Muscle of leg (tissue), 16 donors: ENCODE measurements at places on chromosomes 2 and 18. TPM values are rescaled to one million over a fixed set of nuclear protein-coding genes. Genes with fewer than 3 reads are reported as not detected.

- peak; percentile 68 for DNase-seq
These were observed 25.6 kb upstream of the GCFC2 start for GRCh38 chr2:75736276-75736675.

GRCh38 chr18:58135183-58135641, 91.2 kb downstream of the NEDD4L start:
- DNase-seq, result no peak

DNA sequence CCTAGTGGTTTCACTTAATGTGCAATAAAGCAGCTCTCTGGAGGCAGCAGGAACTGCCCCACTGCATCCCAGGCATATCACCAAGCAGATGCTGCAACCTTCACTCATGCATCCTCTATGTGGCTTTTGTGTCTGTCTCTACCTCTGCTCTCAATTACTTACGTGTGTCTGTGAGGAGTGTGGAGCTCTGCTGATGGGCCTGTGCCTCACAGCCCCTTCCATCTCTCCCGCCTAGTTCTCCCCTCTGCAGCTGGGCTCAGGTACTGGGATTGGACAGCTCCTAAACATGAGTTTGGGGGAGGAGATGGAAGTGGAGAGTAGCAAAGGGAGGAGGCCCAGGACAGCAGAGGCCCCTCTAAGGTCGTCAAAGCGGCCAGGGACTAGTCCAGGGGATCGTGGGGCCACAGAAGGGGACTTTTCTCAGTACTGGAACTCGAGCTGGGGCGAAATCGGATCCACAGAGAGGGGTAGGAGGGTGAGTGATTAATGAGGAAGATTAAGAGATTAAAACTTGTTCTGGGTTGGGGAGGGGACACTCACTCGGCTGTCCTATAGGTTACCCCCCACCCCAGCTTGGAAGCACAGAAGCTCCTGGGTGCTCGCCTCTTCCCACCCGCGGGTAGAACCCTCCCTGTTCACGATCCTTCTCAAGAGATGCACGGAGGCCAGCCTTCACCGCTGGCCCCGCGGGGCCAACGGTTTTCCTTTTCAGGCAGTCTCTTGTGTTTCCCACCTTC, 2.1 kb upstream of the LBX2 start:
- peak; percentile 57 for DNase-seq

SPATA3 gene
- not detected for polyA plus RNA-seq

GRCh38 chr2:119286661-119287060, 63.0 kb downstream of the STEAP3 start:
- no peak for DNase-seq

DNA sequence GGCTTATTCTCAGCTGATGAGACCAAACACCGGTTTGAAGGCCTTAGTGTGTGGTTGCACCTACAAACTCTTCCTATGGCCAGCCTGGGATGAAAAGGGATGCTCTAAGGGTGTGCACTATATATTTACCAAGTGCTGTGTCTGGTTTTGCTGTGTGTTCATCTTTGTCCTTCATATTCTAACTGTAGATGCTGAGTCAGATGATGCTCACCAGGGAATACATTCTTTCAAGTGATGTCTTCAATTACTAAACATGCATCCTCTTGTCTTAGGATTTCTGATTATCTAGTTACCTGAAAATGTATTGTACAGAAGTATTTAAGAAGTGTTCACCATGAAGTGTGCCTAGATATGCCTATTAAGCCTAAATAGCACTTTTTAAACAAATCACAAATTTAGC, 1111.6 kb upstream of the ZEB2 start:
- no peak for DNase-seq

SYT4 gene
- not detected for polyA plus RNA-seq

ZNF385B gene
- 15.3 TPM for polyA plus RNA-seq

GRCh38 chr18:54296062-54296461, 26.7 kb downstream of the POLI start:
- peak; percentile 9 for DNase-seq

- DNase-seq, result no peak
These were observed 8.3 kb downstream of the EFR3B start for GRCh38 chr2:25050128-25050527.

DNA sequence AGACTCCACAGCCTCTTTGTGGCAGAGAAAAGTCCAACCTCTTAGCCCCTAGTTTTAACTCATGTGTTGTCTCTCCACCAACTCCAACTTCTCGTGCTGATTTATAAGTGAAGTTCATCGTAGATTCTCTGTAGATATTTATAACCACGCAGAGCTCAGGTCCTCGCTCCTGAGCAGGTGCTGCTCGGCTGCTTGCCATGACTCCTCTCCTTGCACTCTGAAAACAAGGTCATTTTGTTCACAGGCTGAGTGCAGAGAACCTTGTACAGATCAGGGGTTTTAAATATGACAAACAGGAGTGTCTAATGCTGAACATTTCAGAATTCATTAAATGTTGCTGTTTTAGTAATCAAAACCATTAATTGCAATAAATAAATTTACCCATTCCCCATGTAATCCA, 330.8 kb upstream of the GYPC start:
- DNase-seq, result no peak

GRCh38 chr2:88950010-88950409, 258.5 kb downstream of the RPIA start:
- DNase-seq, result no peak

GRCh38 chr2:105756435-105756834, 11.7 kb downstream of the NCK2 start:
- no peak for DNase-seq

GRCh38 chr18:74440808-74441427, 16.2 kb downstream of the DIPK1C start:
- no peak for DNase-seq

DNA sequence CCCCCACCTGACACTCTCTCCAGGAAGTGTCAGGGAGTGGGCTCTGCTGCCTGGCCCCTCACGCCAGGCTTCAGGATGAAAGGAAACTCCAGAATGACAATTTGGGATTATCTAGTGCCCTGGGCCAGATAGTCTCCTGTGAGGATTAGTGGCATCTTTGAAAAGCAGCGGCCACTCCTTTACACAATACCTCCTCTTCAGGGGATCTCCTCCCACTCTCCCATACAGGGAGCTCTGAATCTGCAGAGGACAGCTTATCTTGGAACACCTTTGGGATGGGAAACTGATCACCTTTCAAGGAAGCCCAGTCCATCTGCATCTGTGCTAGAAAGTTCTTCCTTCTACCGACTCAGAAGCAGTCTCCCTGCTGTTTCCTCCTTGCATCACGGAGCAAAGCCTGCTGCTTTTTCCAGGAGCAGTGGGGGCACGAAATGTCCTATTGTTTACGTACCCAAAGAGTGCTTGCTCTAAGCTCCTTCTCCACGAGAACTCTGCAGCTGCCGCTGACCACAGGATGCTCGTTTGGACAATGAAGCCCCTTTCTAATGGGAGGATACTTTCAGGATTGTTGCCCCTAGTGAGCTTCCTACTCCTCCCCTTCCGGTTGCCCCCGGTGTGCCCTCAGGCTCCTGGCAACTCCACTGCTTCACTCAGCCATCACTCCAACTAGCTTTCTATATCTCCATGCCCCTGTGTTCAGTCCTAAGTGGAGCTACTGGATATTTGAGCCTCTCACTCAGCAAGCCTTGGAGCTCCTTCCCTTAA, 31.5 kb downstream of the SIX3 start:
- DNase-seq, result no peak

DNA sequence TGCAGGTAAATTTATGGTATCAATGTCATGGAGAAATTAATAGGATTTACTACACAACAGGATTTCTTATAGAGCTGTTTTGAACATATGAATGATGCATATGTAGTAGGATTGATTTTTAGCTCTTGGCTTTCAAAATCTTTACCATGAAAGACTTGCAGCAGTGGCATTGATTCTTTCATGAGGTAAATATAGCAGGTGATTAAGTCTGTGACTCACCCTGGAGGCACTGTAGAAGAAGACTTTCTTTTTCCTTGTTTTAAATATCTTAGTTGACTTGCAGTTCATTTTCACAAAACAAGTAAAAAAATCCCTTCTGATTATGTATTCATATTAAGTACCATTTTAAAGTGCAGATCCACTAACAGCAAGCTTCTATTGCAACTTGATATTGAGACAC, 463.0 kb downstream of the FBXO15 start:
- no peak for DNase-seq

- no peak for DNase-seq
These were observed 672 bp downstream of the ATP6V1B1 start for GRCh38 chr2:70936165-70936978.

FTCDNL1 gene
- polyA plus RNA-seq, result 1.9 TPM

- peak; percentile 14 for DNase-seq
These were observed 268.1 kb upstream of the ATP5MC3 start for GRCh38 chr2:175449616-175450015.

- DNase-seq, result no peak
These were observed 15.1 kb downstream of the ZCCHC2 start for GRCh38 chr18:62537946-62538345.

DNA sequence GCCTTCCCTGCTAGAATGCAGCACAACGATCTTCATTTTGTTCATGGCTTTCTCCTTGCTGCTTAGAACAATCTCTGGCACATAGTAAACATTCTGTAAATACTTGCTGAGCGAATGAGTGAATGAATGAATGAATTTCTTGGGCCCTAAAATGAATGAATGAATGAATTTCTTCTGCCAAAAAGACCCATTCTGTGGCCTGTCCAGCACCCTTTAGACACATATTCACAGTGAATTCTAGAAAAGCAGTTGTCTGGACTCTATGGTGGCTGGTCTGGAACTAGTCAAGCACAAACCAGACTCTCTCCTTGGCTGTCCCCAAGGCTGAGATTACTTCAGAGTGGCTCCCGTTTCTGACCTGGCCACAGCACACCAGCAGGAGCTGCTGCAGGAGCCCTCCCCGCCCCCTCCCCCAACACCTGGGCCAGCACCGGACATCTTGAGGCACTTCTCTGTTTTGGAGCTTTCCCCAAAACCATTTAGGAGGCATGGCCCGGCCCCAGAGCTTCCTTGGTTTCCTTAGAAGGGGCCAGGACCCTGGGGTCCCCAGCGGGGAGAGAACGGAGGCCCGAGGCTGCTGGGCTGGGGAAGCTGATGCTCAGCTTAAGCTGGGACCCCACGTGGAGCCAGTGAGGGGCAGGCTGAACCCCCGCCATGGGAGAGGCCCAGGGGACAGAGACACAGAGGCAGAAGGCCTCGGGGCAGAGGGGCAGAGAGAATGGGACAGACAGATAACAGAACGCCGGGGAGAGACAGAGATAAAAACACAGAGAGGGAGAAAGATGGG, 159.0 kb downstream of the ZFP36L2 start:
- no peak for DNase-seq

DNA sequence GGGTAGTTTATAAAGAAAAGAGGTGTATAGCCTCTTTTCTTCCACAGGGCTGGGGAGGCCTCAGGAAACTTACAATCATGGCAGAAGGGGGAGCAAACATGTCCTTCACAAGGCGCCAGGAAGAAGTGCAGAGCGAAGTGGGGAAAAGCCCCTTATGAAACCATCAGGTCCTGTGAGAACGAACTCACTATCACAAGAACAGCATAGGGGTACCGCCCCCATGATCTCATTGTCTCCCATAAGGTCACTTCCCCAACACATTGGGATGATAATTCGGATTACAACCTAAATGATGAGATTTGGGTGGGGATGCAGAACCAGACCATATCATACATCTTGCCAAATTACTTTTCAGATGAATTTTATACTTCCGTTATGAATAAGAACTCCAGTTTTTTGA, 32.4 kb downstream of the RALB start:
- no peak for DNase-seq

DNA sequence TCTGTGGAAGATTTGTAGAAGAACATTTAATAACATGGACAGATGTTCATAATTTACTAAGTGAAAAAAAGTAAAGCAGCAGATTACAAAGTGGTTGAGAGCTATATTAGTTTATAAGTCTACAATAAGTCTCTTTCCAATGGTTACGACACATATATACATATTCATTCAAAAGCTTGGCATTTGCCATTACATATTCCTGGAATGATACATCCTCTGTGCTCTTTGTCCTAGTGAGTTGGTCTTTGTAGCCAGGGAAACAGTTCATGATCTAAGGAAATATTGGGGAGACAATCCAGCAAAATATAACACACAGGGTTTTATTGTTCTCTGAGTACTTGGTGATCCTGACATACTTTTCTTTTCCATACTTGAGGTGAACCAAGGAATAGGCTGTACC, 32.5 kb upstream of the SOS1 start:
- DNase-seq, result peak; percentile 73

GRCh38 chr2:152651834-152652233, 65.4 kb downstream of the PRPF40A start:
- DNase-seq, result no peak

DNA sequence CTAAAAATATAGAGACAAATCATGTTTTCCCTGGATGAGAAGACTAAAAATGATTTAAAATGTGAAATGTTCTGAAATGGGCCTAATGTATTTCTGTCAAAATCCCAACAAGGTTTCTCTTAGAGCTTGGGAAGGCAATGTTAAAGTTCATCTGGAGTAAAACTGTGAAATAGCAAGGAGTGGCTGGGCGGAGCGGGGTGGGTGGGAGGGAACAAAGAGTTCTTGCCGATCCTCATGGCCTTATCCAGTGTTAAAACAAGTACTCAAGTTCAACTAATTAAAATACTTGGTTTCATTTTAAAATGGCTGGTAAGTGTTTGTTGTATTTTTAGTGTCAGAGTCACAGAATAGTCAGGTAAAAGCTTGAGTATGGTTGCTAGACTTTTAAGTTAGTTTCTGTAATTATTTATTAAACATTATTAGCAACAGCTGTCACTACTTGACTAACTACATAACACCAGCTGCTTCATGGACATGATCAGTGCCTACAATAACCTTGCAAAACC, 87.3 kb downstream of the RTN4 start:
- no peak for DNase-seq

DNA sequence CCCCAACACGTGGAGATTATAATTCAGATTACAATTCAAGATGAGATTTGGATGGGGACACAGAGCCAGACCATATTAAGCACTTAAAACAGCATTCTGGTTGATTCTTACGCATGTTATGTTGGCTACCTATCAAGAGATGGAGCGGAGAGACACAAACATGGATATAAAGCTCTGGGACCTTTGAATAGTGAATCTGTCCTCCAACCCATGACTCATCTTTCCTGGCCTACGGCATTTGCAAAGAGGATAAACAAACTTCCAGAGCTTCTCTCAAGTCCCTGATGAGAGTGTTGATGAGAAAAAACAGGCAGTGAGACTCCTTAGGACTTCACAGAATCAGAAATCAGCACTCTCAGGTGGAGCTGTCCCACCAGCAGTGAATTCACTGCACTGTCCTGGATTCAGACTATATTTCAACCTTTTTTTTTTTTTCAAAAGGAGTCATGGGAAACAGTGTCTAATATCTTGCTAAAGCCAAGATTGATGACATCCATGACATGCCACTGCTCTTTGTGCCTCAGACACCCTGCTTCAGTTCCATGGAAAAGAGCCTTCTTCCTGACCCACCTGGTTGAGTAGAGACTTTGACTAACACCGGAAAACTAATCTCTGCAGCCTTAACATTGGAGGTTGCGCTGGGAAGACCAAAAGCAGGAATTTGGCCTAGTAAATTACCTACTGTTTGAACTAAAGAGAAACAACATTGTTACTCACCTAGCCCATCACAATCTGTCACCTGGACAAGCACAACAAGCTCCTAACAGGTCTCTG, 62.1 kb upstream of the NPAS2 start:
- peak; percentile 92 for DNase-seq
